ENCODE measurements at places on chromosomes 16 and 17. TPM values are rescaled to one million over a fixed set of nuclear protein-coding genes. Genes with fewer than 3 reads are reported as not detected.

DNA sequence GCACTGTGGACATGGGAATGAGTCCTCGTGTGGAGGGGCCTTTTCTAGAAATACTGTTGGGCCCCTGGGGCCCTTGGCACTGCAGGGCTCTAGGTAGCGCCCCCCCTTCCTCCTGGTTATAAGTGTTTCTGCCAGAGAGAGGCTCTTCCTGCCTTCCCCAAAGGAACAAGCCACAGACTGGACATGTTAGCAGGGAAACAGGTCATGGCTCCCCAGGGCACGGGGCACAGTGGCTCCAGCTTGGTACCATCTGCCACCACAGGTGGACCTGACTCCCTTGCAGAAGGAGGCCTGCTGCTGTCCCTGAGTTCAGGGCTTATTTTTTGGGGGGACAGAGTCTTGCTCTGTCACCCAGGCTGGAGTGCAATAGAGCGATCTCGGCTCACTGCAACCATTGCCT is 8.8 kb downstream of the PDK2 start:
- DNase-seq = no peak

The TMEM107 gene
- total RNA-seq = 8.2 TPM

- DNase-seq = peak; percentile 50
Observed at GRCh38 chr17:37650419-37651003, 7.3 kb upstream of the DDX52 start.

The PITPNM3 gene
- 0.95 TPM for total RNA-seq
